GM12892 (cell line): ENCODE measurements at places on chromosomes 7 and 10.

DNA sequence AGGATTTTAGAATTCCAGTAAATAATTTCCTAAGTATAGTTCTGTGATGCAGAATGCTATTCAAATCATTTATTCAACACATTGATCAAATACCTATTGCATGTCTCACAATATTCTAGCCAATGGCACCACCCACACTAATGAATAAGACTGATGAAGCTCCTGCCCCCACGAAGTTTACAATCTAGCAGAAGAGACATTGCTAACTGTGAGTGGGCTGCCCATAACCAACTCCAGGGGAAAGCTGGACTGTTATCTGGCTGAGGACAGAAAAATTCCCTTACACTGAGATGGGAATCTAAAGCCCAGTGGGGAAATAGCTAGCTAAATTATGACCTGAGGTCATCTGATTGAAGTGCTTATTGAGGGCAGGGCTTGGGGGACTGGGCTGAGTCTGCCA lies 128.8 kb upstream of the LYZL2 start:
- no peak for DNase-seq

DNA sequence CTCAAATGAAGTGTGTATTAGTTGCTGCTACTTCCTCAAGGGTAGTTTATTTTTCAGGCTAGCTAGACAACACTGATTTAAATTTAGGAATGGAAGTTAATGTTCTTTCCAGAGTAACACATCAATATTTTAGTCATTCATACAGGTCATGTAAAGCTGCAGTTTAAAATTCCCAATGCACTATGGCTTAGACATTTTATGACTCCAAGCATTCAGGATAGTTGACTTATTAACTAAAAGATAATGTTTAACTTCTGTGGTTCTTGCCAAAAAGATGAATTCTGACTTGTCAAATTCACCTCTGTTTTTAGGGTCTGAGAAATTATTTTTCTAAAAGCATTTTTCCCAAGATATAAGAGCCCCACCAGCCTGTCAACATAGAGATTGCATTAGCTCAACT lies 131.9 kb downstream of the TFPI2 start:
- DNase-seq: no peak

DNA sequence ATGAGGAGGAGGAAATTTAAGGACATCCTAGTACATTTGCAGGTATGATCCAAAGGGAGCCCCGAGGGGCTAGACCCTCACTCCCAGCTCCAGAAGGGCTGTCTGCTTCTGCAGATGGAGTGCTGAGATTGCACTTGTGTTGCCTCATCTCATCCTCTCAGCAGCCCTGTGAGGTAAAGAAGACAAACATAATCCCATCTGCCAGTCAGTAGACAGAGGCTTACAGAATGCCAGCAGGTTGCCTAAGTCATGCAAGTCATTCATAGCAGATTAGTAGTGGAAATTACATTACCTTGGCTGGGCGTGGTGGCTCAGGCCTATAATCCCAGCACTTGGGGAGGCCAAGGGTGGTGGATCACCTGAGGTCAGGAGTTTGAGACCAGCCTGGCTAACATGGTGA lies 45.4 kb downstream of the BLVRA start:
- no peak for DNase-seq

GRCh38 chr7:25669281-25669781 lies 441.0 kb upstream of the NPVF start:
- no peak for DNase-seq

DNA sequence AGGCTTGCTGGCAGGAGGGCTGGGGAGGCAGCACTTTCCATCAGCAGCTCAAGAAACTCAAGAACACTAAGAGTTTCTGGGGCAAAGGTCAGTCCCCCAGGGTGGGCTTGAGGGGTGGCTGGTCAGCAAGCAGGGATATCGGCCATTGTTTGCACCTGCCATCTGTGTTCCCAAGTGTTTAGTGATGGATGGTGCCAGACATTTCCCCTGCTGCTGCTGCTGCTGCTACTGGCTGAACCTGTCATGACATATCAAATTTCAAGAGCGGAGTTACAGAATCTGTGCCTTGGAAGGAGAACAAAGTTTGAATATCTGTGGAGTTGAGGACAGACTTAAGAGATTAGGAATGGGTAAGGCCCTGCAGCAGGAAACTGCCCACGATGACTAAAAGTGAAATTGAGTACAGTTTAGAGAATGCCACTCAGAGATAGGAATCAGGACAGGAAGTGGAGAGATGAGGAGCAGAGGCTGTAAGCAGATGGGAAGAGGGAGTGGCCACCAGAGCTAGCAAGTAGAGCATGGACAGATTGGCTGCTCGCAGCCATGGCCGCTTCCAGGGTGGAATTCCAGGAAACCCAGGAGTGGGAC lies 39.2 kb upstream of the PPP1R3C start:
- DNase-seq: no peak

GRCh38 chr10:132395704-132396493 lies 1.1 kb upstream of the PWWP2B start:
- DNase-seq: no peak

DNA sequence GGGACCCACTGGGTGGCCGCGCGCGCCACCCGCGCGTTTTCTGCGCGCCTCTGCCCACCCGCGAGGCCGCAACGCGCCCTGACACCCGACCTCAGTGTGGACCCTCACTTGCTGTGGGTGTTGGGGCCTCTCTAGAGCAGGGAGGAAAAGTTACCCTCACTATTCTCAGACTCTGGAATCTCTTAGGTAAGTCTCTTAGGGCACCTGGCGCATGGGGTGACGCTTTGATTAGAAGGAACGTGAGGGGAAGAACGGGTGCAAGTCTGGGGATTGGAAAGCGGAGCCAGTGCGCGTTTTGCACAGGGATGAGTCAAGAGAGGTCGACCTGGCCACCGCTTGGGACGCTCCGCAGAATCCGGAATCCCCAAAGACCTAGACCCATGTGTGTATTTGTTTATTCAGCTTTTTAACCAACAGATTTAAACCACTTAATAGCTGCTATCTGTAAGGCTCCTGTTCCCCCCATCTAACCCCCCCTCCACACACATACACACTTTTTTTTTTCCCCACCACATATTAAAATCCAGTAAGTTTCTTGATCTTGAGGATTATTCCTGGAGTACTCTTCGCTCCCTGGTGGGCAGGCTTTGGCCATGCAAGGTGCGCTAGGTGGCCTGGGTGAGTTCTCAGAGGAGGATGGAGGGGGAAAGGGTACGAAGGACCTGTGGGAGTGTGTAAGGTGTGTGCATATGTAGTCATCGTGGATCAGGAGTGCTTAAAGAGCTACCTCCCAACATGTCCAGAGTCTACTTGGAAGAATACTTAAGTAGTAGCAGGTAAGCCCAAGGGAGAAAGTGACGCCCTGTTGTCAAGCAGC lies 169.1 kb upstream of the PPP1R3A start:
- DNase-seq: no peak

GRCh38 chr7:96415293-96415940 lies 93.5 kb upstream of the SLC25A13 start:
- DNase-seq: no peak

DNA sequence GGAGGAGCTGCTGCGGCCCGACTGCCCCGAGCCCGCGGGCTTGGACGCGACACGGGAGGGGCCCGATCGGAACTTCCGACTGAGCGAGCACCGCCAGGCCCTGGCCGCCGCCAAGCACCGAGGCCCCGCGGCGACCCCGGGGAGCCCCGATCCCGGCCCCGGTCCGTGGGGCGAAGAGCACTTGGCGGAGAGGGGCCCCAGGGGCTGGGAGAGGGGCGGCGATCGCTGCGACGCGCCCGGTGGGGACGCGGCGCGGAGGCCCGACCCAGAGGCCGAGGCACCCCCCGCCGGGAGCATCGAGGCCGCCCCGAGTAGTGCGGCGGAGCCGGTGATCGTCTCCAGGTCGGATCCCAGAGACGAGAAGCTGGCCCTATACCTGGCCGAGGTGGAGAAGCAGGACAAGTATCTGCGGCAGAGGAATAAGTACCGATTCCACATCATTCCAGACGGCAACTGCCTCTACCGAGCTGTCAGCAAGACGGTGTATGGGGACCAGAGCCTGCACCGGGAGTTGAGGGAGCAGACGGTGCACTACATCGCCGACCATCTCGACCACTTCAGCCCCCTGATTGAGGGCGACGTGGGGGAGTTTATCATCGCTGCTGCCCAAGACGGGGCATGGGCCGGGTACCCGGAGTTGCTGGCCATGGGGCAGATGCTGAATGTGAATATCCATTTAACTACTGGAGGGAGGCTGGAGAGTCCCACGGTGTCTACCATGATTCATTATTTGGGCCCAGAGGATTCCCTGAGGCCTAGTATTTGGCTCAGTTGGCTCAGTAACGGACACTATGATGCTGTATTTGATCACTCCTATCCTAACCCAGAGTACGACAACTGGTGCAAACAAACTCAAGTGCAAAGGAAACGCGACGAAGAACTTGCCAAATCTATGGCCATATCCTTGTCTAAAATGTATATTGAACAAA lies 1.4 kb downstream of the OTUD1 start:
- peak; percentile 27 for DNase-seq

DNA sequence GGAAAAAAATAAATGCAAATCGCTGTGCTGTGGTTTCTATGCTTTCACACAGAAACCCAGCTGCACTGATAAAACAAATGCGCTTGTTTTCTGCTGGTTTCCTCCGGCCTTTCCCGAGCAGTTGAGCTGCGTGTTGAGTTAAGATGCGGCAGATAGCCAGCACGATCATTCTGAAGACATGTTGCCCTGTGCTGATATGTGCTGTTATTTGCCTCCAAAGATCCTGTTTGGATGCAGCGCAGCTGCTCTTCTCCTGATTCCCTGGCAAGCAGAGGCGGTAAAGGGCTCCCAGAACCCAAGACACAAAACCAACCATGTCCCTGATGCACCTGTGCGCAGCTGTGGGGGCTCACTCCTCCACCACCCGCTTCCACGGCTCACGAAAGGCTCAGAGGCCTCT lies 225.4 kb downstream of the PAXIP1 start:
- no peak for DNase-seq

GRCh38 chr7:43208242-43208641 lies 95.8 kb downstream of the HECW1 start:
- no peak for DNase-seq

GRCh38 chr7:80640846-80641245 lies 2.4 kb downstream of the CD36 start:
- no peak for DNase-seq

GRCh38 chr10:31136386-31136785 lies 104.7 kb upstream of the ZNF438 start:
- no peak for DNase-seq

GRCh38 chr10:21519941-21520436 lies 5.5 kb downstream of the SKIDA1 start:
- DNase-seq: no peak

DNA sequence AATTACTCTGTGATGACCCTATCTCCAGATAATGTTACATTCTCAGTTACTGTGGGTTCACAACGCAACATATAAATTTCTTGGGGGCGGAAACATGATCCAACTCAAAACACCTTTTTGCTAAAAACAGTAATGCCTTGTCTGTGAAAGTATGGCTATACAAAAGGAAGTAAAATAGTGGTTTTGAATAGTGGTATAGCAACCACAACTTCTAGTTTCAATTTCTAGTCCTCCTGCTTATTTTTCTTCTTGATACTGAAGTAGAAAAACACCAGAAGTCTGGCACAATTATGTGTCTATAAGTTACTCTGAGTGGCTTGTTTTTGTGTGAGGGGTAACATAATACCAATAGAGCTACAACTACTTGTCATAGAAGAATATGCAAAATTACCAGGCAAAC lies 21.5 kb upstream of the ZNF800 start:
- DNase-seq: no peak

DNA sequence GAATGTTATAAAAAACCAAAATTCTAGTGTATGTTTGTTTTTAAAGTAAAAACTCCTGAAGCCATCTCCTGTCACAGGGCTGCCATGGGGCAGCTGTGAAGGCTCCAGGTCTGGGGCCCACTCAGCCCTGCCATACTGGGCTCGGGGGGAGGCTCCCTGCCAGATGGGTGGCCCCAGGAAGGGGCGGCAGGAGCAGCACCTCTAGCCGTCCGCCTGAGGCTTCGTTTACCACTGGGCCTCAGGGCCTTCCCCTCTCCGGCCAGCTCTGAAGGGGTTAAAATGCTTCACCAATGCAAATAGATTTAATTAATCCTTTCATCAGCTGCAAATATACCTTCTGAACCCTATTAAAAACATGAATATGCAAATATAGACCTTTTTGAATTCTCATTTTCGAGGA lies 139.0 kb downstream of the ELFN1 start:
- DNase-seq: no peak

DNA sequence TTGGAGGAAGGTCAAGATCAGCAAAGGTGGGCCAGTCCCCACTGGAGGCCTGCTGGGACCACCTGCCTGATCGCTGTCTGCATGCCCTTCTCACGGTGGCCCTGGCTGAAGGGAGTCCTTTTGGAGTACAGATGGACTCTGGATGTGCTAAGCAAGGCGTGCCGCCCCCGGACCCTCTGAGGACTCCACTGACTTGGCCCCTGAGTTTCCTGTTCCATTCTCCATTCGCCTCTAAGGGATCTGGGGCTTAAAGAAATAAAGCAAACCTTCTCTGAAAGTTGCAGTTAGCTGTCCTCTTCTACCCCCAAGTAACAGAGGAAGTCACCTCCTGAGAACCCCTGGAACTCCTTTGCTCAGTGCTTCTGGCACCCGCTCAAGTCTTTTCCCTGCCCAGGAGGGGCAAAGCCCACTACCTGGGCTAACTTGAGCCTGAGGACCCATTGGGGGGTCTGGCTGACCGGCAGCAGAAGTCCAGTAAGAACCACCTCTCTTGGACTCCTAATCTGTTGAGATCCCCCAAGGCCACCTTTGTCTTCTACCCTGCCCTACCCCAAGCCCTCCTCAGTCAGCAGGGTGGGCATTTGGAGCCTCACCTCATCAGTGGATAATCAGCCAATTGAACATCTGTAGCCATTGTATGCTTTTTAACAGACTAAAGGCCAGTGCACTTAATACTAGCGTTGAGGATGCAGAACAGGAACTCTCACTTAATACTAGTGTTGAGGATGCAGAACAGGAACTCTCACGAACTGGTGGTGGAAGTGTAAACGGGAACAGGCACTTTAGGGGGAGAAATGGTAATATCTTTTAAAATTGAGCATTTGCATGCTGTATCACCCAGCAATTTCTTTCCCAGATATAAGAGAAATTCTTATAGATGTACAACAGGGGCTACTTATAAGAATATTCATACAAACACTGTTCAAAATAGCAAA lies 2.2 kb downstream of the TBATA start:
- no peak for DNase-seq

GRCh38 chr10:74763934-74764591 lies 62.3 kb upstream of the KAT6B start:
- DNase-seq: no peak

DNA sequence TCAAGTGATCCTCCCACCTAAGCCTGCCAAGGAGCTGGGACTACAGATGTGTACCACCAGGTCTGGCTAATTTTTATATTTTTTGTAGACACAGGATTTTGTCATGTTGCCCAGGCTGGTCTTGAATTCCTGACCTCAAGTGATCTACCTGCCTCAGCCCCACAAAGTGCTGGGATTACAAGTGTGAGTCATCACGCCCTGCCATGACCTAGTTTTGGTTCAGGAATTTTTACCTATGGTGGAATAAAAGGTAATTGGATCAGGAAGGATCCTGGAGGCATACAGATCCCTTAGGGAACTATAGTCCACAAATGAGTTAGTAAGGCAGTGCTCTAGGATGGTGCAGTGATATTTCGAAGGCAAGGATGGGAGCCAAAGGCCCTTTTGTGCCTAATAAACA lies 717.9 kb downstream of the PHTF2 start:
- DNase-seq: no peak

- DNase-seq: no peak
These were observed 98.1 kb downstream of the C10orf105 start for GRCh38 chr10:71621231-71622153.
